Skeletal muscle cell (primary cell): ENCODE measurements at places on chromosomes 5 and 9.

DNA sequence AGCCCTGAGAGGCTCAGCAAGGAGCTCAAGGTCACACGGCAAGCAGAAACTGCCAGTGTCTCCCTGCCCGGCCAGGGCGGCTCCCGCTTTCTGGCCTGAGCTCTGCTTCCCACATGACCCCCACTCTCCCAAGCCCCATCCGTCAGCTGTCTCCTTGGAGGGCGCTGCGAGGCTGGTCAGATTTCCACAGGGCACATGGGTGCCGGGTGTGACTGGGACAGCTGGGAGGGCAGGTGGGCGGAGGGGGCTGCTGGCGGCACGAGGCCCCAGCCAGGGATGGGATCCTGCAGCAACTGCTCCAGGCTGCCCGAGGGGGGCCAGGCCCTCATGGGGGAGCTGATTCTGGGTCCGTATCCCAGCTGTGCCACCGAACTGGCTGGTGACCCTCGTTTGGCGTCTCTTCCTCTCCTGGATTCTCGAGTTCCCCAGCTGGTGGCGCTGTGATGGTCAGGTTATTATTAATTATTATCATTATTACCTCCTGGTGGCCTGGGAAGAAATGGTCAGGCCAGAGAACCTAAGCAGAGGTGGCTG, 12.9 kb upstream of the WDR38 start:
- peak; percentile 67 for DNase-seq

DNA sequence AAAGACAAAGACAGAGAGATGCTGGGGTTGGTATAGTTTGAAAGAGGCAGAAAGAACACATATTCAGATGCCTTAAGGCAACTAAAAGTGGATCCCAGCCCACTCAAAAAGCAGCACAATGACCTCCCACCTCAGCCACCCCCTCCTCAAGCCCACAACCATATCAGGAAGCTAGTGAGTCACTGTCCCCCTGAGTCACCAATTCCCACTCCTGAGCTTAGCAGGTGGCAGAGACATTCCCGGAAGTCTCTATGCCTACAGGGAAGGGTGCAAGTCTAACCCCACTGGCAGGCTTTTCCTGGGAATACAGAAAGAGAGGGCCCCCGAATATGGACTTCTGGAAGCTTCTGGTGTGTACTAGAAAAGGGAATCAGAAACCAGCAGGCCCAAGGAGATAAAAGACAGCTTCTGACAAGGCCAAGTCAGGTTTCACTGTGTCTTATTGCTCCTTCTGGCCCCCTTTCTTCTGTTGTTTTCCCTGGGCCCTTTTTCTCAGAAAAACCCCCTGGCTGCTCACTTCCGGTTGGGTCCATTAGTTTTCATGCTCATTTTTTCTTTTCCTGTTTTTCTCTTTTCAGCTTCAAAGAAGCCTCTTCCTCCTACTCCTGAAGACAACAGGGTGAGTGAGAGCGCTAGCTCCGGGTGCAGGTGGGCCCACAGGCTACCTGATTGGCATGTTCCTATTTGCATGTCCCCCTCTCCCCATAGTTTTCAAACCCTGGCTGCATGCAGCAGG, 36.8 kb downstream of the ITK start:
- no peak for DNase-seq

GRCh38 chr5:178382754-178383164, 150.2 kb upstream of the PHYKPL start:
- no peak for DNase-seq

DNA sequence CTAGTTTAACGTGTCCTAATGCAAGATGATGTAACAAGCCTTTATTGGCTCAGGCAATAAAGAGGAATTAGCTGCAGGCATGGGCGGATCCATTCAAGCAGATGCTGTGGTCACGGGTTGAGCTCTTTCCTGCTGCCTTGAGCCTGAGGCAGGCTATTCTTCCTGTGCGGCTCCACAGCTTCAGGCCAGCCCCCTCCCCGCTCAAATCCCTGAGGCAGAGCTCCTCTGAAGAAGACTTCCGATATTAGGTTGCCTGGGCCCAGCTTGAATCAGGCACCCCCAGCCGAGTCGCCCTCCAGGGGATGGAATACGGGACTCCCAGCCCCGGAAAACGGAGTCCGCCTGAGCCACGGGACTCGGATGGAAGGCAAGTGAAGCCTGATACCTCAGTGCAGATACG, 95.0 kb upstream of the RUFY1 start:
- no peak for DNase-seq

- DNase-seq, result peak; percentile 56
These were observed 859 bp upstream of the GRIA1 start for GRCh38 chr5:153489611-153490010.

DNA sequence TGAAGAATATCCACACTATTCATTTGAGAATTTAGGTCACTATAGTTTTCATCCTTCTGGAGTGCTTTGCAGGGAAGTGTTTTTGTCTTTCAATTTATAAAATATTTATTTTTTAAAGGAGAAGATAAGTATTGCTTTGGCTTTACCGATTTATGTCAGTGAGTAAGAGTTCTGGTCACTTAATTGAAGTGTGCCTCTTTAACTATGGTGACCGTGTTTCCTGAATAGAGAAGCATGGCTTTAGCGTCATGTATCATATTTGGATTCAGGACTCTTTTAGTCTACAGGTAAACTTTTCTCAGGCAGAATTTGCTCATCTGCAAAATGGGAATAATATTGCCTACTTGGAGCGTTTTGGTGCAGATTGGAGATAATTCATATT, 902 bp downstream of the BDP1 start:
- no peak for DNase-seq

DNA sequence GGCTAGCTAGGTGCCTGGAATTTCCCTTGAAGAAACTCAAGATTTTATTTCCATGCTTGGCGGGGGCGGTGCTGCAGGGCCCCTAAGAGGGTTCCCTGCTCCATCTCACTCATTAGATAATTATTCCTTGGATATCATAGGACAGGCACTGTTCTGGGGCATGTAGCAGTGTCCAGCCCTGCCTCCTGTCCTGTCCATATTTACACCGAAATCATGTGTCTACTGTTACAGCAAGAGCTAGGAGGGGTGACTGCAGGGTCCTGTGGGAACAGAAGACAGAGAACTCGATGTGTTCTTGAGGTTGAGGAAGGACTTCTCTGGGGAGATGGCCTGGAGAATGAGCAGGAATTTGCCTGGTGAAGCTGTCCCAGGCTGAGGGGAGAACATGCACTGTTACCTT, 96.6 kb downstream of the CYFIP2 start:
- DNase-seq, result no peak

DNA sequence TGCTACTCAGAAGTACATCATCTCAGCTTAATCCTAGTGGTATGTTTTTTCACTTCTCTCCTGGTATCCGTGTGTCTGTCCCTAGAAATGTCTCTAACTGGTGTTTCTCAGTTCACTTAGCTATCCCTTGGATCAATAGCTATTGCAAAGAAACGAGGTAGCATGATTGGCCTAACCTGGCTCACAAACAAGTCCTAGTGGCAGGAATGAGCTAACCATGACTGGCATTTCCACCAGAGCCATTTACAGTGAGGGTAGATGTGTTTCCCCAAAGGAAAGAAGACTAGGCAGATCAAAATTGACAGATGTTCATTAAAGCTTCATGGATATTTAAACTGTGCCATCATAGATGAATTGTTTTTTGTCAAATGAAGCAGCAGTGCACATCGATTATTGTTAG, 82.5 kb downstream of the PALM2AKAP2 start:
- no peak for DNase-seq
